ENCODE measurements at places on chromosomes 1 and 21.

DNA sequence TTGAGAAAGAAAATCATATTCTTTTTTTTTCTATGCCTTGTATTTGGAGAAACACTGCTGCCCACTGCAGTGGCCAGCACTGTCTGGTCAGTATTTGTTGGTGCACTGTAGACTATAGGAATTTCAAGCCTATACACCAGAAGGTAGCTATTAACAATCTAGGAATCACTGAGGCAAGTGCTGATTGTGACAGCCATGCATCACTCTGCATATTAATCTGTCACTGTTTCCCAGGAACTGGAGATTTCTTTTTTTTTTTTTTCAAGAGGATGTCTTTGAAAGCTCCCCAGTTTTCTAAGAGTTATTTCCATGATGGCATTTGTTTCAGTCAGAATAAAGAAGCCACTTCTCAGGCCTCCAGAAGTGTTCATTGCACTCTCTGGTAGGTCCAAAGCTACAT lies 737.8 kb upstream of the PTBP2 start:
- no peak for DNase-seq

- no peak for DNase-seq
These were observed 53.6 kb upstream of the DMRTA2 start for GRCh38 chr1:50476800-50477199.

DNA sequence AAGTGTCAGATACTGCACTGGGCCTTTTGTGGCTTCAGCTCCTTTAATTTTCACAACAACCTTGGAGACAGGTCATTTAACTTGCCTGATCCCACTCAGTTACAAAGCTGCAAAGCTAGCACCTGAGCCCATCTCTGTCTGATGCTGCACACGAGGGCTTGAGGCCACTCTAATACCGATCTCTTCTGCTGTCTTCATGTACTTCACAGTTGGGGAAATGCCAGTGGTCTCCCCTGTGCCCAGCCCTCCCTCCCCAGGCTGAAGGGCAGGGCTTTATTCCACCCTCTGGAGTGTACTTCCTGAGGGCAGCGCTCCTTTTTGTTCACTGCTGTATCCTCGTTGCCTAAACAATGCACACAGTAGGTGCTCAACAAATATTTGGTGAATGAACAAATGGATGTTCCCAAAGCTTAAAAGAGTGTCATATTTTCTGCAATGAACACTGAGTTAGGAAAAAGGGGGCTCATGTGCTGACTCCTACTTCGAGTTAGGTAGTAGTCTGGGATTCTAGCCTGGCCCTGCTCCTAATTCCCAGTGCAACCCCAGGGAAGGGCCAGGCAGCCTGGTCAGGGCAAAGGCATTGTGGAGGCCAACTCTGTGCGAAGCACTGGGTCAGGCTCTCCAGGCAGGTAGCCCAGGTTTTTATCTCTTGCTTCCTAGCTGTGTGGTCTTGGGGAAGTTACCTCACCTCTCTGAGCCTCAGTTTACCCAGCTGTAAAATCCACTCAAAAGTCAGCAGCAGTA lies 1.1 kb downstream of the TMCO4 start:
- DNase-seq = no peak

DNA sequence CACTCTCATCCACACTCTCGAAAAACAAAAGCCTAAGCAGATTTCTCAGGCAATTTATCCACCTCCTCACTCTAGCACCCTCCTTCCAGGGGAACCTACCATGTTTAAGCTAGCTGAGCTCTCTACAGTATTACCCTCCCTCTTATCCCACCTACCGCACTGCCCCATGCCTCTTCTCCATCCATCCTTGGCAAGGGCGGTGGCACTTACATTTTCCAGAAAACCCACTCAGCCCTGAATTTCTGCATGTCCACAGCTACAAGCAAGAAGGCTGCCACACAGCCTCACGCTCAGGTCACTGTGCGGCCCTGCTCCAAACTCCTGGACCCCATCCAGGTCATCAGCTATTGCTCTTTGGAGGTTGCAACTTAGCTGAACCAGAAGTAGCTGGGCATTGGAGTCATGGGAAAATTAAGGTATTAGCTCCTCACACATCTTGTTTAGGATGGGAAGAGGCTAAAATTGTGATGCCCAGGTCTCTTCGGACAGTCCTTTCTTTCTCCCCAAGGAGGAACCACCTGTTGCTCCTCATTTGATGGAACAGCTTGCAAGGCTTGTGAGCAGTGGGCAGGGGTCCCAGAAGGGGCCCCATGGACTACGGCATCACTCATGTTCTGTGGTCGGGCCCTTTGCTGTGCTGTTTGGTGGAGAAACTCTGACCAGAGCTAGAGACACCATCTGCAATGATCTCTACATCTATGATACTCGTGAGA lies 1.1 kb downstream of the KLHDC9 start:
- DNase-seq = no peak

DNA sequence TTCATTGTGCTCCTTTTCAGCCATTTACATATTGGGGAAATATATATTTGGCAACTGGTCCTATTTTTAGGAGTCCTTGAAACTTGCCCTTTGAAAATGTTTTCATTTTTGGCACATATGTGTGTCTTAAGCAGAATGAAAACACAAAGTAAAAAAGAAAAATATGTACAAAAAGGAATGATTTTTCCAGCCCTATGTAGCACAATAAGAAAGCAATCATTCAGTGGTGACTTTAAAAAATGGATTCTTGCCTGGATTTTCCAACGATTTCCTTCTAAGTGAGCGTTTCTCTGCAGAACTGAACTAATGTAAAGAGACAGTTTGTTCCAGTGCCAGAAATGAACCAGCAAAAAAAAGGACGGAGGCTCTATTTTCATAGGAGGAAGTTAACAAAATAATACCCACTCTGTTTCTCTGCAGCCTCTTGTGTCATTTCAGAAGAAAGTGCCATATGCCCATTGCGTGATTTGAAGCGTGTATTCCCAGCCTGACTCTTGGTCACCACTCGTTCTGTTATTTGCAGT lies 340.1 kb downstream of the SETD4 start:
- DNase-seq = no peak

- no peak for DNase-seq
These were observed 8.2 kb upstream of the C1orf141 start for GRCh38 chr1:67142931-67143330.

DNA sequence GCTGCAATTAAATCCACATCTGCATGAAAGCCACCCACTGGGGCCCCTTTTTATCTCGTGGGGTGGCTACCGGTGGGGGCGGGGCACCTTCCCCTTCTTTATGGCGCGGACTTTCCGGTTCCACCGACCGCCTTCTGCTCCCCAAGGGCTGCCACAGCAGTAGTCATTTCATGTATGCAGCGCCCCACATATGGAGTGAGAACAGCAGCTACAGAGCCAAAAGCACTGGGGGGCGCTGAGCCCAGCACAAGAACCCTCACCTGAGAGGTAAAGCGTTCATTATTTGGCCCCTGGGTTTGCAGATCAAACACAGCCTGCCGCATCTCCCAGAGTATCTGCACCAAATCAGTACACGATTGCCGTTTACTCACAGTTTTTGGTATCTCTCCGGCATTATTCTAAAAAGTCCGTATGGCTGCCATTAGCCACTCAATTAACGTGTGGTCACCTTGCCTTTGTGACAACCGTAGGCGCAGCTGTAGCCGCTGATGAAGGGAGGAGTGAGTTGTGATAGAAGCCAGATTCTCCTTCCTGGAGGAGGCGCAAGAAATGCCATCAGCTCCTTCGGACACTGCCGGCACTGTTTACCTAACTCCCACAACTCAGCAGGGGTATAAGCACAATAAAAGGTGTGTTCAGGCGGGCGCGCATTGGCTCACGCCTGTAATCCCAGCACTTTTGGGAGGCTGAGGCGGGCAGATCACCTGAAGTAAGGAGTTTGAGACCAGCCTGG lies 30.4 kb upstream of the CR2 start:
- DNase-seq = no peak

DNA sequence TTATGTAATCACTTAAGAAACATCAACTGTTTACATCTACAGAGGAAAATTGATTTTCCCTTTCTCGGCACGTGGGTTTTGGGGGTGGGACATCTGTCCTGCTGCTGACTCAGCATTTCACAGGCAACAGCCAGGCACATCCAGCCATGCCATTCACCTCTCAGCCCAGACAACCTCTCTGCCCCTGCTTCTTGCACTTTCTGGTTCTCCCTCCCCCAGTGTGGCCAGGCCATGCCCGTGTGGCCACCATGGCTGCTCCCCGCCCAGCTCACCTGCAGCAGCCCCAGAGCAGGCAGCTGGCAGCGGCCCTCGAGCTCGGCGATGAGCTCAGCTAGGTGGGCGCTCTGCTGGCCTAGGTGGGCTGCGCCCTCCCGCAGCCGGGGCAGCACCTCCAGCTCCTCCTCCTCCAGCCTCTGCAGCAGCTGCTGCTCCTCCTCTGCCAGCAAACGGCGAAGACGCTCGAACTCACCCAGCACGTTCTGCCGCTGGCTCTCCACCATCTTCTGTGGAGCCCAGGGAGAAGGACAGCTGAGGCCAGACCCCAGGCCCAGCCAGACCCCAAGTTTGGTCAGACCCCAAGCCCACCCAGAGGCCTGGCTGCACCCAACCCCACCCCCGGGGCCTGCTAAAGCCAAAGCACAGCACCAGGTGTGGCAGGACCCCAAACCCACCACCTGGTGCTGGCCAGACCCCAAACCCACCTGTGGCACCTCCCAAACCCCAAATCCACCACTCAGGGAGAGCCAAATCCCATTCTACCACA lies 5.8 kb downstream of the TRIM11 start:
- DNase-seq = no peak

All from stimulated activated CD8-positive, alpha-beta memory T cell treated with anti-CD3 and anti-CD28 coated beads, Interleukin-15, amount 100 ng/mL, for 1 hour (primary cell).